ENCODE measurements at places on chromosomes 2 and 18.

DNA sequence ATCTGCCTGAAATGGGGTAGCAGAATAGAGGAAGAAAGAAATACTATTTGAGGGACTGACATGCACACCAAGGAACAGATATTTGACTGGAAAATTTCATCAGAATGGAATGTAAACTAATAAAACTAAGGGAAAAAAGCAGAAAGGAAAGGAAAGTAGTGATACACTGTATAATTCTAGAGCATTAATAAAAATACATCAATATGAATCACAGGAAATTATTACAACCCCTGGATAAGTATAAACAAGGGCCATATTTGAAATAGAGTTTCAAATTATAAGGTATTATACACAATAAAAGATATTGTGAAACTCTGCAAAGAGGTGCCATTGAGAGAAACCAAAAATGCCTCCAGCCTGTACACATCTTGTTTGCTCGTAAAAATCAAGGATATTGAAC lies 149.6 kb downstream of the ICOS start:
- no peak for DNase-seq

GRCh38 chr2:220572385-220572784 lies 945.0 kb downstream of the SLC4A3 start:
- no peak for DNase-seq

DNA sequence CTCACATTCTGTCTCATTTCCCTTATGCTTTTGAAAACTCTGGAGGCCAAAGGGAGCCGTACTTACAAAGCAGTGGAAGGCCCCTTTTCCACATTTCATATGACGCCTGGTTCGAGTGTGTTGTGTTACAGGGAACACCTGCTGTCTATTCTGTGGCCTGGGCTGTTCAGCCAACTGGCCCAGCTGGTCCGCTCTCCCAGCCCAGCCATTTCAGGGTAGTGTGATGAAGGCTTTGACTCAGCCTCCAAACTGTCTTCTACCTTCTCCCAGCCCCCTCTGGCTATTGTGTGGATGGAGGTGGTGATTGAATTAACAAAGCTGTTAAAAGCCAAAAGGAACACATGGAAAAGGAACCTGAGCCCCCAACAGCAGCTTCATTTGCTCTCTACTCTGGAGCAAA lies 233.8 kb downstream of the ICOS start:
- DNase-seq: no peak

DNA sequence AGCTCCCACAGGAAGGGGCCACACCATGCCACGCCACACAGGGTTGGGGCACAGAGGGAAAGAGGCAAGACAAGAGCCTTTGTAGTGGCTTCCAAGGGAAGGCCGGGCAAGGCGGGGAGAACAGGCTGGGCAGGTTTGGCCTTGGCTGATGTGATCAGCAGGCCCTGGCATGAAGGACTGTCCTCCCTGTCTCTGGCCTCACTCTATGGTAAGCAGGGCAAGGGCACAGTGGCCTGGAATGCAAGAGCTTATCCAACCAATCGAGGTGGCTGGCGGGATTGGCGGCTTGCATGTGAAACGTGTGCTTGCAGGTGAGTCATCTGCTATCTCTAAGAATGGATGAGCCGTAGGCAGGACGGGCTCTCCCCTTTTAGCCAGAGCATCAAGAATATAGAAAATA lies 6.4 kb upstream of the ATP9B start:
- no peak for DNase-seq

DNA sequence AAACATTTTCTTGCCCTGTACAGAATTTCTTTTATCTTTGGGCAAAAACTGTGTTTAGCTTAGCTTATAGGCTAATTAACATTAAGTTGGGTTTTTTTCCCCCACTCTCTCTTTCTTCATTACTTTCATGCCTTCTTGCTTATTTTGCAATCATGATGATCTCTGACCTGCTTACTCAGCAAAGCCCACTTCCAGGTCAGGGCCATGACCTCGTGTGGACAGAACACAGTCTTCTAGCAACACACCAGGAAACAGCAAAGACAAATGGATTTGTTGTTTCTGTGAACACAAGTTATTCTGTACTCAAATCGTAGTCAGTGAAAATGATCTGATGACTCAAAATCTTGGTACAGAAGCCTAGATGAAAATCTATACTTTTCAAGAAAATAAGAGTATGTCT lies 60.7 kb downstream of the SPATS2L start:
- peak; percentile 77 for DNase-seq

DNA sequence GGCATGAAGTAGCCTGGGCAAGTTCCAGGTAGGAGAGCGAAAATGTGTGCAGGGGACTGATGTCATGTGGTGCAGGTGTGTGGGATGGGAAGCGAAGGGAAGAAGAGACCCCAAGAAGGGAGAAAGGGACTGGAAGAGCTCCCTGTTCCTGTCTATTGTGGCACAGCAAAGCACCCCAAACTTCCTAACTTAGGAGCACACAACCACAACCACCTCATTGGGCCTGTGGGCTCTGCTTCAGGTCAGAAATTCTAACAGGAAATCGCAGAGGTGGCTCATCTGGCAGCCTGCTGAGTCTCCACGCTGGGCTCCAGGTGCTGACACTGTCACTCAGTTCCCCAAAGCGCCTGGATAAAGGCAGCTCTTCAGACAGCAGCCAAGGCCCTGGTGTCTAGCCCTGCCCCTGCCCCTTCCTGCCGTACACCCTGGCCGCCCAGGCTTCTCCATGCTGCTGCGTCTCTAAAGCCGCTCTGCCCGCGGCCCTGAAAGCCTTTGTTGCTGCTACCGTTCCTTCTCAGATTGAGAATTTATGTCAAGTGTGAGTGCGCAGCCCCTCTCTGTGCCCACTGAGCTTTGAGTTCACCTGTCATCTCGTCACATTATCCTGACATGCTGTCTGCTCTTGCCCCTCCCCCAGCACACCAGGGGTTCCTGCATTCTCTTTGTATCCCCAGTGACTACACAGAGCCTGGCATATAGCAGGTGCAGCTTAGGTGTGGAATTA lies 140.2 kb upstream of the BCL2L11 start:
- no peak for DNase-seq
